ENCODE measurements at places on chromosomes 13 and 19.

GRCh38 chr19:55075371-55075998 lies at the start of gene EPS8L1:
Gene EPS8L1, plus strand, starts transcription at chr19:55075869. Its CDS starts 576 bp downstream, at chr19:55076445.
- no peak for DNase-seq

- no peak for DNase-seq
These were observed 6.2 kb upstream of the ZNF554 start for GRCh38 chr19:2813235-2814160.

DNA sequence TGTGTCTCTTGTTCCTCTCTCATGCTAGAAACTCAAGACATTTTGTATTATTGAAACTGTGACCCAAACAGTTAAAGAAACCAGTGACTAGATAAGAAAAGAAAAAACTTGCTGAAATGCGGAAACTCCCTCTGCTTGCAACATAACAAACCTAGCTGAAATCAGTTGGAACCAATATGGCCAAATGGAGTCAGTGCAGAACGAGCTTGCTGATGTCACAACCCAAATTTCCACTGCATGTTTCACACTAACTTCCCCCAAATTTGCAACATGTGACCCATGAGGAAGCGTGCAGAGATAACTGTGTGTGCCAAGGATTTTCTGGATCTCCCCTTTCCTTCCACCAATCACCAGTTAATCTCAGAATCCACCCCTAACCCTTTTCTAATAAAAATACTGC lies 208.0 kb downstream of the DLEU7 start:
- DNase-seq: no peak

DNA sequence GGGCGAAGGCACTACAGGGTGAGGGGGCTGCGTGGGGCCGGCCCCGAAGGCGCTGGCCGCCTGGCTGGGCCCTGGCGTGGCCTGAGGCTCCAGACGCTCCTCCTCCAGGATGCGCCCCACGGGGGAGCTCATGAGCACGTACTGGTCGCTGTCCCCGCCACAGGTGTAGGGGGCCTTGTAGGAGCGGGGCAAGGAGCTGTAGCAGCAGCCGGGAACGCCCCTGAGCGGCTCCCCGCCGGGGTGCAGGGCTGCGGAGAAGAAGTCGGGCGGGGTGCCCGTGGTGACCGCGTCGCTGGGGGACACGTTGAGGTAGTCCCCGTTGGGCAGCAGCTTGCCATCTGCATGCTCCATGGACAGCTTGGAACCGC lies 3.0 kb downstream of the IRS2 start:
- no peak for DNase-seq

DNA sequence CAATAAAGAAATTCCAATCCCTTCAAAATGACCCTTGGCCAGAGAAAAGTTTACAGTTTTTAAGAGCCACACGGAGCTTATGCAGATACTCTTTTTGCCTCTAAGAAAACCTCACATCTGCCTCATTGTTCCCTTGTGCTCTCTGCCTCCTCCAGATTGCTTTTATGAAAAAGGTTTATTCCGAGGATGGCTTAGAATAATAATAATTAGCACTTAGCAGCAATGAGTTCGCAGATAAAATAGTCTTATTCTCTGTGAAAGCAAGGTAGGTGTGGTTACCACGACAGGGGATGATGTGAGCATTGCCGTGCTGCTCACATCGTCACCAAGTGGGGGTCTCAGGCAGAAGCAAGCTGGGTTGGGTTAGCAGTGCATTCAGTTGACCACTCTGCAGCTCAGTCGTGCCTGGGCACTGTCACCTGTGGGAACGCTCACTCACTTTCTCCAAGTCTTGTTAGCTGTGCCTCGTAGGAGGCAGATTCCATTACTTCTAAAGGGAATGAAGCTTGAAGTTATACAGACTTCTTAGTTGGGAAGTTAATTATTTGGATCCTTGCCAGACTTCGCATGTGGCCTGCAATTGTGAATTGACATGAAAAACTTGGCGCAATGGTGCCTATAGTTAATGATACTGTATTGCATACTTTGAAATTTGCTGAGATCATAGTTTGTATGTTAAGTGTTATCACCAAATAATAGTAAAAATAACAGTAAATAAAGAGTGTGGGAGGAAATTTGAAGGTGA lies 157.2 kb downstream of the MYO16 start:
- no peak for DNase-seq

DNA sequence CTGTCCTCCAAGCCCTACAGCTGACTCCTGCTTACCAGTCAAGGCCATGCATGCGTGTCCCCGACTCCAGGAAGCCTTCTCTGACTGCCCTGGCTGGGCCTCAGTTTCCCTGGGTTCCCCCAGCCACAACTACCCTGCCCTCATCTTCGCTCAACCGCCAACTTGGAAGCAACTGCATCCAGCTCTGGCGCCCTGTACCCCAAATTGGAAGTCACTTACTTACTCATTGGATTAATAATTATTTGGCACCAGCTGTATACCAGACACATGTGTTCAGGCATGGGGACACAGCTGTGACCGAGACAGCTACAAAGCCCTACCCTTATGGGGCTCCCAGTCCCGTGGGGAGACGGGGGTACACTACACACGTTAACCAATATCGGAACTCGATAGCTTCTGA lies 10.9 kb upstream of the SEMA6B start:
- DNase-seq: no peak

GRCh38 chr13:107192289-107192688 lies 624.4 kb upstream of the ARGLU1 start:
- DNase-seq: no peak

DNA sequence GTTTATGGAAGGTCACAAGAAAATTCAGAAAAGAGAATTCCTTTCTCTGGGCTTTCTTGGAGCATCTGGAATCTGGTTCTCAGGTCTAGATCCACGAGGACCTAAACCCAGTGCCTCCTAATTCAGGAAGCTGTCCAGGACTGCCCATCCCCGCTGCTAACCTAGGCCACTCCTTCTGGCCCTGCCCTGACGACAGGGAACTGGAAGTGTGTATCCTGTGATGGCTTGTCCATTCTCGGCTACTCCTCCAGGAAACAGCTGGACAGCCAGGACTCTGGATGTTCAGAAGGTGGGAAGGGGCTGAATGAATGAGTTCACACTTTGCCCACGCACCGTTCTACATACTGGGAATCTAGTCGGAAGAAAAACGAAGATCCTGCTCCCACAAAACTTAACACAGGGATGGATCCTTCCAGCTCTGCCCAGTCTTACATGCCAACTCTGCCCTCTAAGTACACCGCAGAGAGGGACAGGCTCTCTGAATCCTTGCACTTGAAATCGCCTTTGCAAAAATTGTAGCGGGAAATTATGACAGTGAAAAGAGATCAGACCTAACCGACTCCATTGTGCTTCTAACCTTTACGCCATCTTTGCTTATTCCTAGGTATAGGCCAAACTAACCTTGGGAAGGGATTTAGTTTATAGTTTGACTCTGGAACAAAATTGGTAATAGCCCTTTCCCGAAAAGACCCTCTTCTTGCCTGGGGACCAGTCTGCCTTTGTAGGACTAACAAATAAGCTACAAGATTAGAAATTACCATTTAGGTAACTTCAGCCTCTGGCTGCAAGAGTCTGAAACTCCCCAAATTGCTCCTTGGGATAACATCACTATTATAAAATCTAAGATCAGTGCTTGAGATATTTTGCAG lies 1.8 kb downstream of the LSM4 start:
- no peak for DNase-seq

DNA sequence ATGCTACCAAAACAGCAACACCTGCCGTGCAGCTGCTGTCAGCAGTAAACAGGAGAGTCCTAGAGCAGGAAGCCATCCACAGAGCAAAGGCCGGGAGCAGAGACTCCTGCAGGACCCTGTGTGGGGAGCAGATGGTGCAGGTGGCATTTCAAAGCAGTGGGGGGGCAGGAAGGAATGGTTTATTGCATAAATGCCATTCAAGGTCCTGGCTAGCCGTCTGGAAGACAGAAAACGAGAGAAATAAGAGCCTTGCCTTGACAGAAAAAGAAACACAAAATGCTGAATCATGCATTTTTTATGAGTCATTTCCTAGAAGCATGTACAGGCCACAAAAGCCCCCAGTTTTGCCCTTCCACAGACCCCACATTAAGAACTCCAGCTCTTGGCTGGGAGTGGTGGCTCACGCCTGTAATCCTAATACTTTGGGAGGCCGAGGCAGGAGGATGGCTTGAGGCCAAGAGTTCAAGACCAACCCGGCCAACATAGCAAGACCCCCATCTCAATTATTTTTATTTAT lies 5.4 kb downstream of the RSPH6A start:
- DNase-seq: peak; percentile 75

GRCh38 chr19:54525636-54526035 lies 23.0 kb downstream of the LAIR2 start:
- no peak for DNase-seq

GRCh38 chr13:20398459-20398858 lies 127.2 kb downstream of the CRYL1 start:
- no peak for DNase-seq

Measured in bone marrow (tissue), 2 donors.